ENCODE measurements at places on chromosomes 2 and 18. TPM values are rescaled to one million over a fixed set of nuclear protein-coding genes. Genes with fewer than 3 reads are reported as not detected.
A peak's percentile ranks its signal among the peaks of the same experiment; 100 is the strongest.

DNA sequence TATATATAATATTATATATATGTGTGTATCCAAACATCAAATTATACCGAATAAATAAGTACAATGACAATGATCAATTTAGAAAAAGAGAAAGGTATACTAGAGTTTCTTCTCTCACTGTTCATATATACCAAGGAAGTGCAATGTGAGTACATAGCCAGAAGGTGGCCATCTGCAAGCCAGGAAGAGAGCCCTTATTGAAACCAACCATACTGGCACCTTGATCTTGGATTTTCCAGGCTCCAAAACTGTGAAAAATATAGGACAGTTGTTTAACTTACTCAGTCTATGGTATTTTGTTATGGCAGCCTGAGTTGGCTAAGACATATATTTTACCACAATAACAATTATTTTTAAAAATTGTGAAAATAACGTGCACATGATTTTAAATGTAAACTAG is 1490.2 kb upstream of the SLC39A10 start:
- no peak for DNase-seq

- no peak for DNase-seq
These were observed 124.2 kb upstream of the CCDC68 start for GRCh38 chr18:55083461-55083860.

DSG2 gene
- polyA plus RNA-seq, result 38.7 TPM

- DNase-seq, result no peak
These were observed 175.6 kb downstream of the PRKCE start for GRCh38 chr2:45826884-45827635.

DNA sequence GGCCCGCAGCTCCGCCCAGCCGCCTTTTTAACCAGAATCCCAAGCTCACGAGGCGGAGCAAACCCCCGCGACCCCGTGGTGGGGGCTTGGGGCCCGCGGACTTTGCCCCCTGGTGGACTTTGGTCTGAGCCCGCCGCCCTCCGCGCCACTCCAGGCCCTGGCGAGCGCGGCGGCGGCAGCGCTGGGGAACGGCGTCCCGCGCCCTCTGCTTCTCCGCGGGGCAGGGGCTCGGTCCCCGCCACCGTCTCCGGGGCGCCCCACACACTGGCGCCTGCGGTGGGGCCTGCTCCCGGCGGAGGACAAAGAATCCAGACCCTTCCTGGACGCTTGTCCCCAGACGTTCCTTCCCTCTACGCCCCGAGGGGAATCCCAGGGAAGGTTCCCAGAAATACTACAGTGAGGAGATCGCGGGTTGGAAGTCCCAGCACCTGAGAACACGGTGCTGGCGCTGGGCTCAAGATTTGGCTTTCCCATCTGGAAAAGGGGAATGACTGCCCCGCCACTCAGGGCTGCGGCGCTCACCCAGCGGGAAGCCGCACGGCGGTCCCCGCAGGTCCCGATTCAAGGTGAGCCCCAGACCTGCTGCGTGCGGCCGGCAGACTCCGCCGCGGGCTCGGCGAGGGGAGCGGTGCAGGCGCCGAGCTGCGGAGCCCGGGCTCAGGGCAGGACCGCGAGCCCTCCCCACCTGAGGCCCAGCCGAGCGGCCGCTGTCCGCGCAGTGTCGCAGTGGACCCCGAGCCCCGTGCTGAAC is at the start of gene HAAO:
Gene HAAO (minus strand): TSS at position 1 of the 751 bp plus-strand sequence. CDS start 47 bp downstream, outside the sequence.
- peak; percentile 88 for DNase-seq

DNA sequence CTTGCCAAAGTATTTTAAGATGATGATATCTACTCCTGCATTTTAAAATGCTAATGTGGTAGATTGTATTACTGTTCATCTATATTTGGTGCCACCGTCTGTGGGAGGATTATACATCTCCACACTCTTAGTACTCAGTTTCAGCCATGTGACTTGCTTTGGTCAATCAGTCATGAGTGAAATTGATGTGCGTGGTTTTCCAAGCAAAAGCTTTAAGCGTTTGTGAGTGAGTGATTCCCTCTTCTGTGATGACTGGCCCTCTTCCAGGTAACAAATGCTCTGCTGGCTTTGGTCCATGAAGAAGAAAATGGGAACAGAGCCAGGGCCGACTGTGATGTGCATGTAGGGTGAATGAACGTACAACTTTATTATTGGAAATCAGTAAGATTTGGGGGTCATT is 330.4 kb downstream of the LPIN1 start:
- DNase-seq, result no peak

- no peak for DNase-seq
These were observed 42.2 kb downstream of the RAB10 start for GRCh38 chr2:26076001-26076587.

DNA sequence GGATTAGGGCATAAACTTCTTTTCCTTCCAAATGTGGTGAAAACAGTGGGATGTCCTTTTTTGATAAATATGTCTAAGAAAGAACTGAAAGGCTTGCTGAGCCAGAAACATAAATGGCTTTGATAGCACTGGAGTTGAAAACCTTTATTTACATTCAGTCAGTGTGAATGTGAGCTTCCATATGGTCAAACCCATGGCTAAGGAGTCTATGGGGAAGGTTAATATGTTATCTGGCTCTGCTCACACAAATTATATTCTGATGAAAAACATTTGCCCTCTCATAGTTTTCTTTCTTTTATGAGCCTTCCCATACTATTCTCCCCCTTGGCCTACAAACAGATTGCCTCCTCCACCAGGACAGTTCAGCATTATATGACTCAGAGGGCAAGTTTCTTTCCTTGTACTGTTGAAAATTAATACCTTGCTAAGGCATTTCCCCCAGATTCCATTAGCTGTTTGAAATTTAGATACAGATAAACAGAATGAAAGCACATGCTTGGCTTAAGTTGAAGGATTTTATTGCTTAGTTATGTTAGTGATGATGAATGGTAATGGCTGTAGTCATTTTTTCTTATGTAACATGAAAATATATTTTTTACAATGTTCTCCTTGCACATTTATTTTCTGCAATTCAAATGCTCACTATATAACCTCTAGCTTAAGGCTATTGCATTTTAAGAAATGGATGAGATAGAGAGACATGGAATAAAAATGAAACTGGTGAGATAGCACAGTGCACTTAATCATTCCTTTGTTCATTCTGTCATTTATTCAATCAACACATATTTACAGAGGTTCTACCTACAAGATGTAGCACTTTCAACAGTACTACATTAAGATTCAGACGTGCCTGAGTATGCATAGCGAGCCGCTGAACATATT is 544.1 kb downstream of the LRRTM4 start:
- DNase-seq, result peak; percentile 50

- DNase-seq, result no peak
These were observed 785.9 kb downstream of the EPHA4 start for GRCh38 chr2:220786216-220786615.

DNA sequence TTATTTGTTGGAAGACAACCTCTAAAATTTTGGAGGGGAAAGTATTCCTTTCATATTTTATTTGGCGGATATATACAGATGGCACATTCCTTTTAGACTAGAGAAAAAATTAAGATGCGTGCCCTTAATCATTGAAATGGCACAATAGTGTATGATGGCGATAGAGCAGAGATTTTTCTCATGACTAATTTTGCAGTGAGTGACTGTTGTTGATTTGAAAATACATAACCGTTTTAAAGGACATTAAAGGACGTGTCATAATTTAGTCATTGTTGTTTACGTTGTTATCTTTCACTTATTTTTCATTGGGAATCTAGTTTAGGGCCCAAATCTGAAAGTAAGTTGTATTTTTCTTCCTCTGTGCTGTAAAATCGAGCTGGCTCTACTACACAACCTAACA is 61.7 kb downstream of the CERS6 start:
- no peak for DNase-seq

GRCh38 chr2:120014226-120014980 is 1.5 kb downstream of the EPB41L5 start:
- peak; percentile 43 for DNase-seq

GRCh38 chr2:21451403-21451802 is 327.6 kb downstream of the TDRD15 start:
- DNase-seq, result no peak

DNA sequence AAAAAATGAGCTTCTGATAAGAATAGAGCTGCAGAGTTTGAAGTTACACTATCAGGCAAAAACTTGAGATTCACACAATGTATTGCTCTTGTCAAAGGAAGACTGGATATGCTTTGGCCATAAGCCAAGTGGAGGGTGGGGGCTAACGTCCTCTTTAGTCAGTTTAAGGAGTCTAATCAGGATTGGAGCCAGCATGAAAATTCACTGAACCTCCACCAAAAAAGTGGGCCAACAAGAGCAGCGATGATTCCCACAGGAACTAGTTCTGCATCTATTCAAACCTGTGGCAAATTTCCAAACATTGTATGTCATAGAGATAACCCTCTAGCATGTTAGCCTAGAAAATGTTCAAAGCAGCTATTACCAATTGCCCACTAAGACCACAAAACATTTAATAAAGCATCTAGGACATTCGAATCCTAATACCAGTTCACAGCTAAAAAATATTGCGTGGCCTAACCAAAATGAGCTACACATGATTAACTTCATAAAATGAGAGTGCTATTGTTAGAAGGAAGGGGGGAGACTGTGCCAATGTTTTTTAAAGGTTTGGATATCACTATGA is 43.5 kb upstream of the TMEM247 start:
- DNase-seq, result no peak

- DNase-seq, result no peak
These were observed 222.2 kb downstream of the GLI2 start for GRCh38 chr2:120957905-120958304.

DNA sequence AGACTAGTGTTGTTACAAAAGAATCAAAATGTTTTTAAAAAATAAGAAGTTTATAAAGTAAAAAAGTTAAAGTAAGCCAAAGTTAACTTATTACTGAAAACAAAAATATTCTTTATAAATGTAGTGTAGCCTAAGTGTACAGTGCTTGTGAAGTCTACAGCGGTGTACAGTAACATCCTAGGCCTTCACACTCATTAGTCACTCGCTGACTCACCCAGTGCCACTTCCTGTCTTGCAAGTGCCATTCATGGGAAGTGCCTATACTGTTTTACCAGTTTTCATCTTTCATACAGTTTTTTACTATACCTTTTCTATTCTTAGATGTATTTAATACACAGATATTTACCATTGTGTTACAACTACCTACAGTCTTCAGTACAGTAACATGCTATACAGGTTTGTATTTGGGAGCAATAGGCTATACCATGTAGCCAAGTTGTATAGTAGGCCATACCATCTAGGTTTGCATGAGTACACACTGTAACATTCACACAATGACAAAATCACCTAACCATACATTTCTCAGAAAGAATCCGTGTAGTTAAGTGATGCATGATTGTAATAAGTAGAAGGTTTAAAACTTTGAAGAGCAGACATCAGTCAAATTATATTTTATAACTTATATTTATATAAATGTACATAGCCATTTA is 13.4 kb downstream of the SERPINB7 start:
- DNase-seq, result no peak

DNA sequence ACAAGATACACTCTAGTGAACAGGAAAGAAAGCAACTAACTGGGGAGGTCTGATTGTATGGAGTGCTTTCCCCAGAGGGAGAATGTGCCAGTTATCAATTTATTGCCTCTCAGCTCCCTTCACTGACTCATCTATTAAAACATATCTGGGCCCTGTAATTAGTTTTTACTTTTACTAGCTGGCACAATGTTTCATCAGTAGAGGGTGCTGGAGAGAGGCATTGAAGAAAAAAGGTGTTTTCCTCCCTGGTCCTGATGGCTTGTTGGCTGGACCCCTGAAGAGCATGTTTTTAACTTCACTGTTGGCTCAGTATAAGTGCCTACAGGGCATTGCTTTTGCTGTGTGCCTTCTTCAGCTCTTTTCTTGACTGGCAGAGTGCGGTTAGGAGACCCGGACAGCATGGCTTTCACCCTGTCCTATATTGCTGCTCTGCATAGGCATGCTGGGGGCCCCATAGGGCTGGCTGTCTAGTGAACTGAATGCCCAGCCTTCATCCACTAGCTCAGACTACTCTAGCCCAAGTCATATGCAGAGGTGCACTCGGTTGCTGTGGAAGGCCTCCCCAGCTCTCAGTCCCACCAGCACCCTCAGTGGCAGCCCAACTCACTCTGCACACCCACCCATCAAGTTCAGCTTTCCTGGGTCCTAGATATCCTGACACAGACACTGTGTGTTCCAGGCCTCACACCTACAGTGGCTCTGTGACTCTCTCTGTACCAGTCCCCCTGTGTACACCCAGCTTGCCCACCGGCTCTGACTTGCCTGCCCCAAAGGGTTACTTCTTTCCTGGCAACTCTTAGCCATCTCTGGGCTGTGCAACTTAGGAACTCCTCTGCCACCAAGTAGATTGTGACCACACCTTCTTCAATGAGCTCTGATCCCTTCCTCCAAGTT is 62.3 kb upstream of the ACYP2 start:
- DNase-seq, result no peak

DNA sequence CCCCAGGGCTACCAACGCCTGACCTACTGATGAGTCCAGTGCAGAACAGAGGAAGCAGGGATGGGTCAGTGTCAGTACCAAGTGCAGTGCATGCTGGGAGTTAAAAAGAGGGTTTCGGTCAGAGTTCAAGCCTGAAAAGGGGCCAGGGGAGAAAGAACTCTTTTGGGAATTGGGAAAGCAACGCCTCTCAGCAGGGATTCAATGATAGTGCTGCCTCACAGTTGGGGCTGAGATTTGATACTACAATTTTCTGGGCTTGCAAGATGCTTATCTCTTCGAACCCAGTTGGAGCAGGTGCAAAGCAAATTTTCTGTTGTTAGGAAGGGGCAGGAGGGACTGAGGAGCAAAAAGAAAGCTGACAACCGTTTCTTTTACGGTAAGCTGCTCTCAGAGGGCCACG is 82.6 kb downstream of the CERKL start:
- no peak for DNase-seq

FOXD4L1 gene
- 0.32 TPM for polyA plus RNA-seq

GRCh38 chr18:34936772-34937171 is 104.4 kb upstream of the MAPRE2 start:
- DNase-seq, result no peak

GAREM1 gene
- polyA plus RNA-seq, result 12.8 TPM

GRCh38 chr2:147003081-147003480 is 841.7 kb upstream of the ACVR2A start:
- DNase-seq, result no peak

- no peak for DNase-seq
These were observed 23.4 kb downstream of the MROH2A start for GRCh38 chr2:233801357-233802131.
